ENCODE measurements at places on chromosomes 4 and X. TPM values are rescaled to one million over a fixed set of nuclear protein-coding genes. Genes with fewer than 3 reads are reported as not detected.

DNA sequence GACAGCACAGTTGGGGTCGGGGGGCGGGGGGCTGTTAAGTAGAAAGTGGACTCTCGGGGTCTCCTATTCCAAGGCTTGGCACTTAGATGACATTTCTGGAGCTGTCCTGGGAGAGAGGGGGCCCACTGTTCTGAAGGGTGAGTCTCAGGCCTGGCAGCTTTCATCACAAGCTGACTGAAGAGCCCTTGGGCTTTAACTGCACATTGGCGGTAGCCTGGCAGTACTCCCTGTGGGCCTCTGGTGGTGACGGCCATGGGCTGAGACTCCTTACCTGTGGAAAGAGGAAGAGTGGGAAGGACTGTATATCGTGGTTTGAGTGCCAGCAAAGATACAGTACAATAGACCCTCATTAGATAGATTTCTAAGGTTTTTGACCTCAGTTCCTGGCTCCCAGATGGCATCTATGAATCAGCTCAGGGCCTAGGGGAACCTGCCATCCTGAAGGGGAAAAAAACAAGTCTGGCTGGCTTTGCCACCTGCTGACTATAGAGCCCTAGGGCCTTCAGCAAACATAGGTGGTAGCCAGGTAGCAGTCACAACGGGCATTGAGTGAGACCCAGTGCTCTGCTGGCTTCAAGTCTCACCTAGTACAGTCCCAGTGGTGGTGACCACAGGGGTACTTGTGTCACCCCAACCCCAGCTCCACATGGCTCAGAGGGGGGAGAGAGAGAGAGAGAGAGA is 87.9 kb downstream of the ANKRD17 start:
- no peak for DNase-seq

GRCh38 chr4:139908636-139909437 is 243.2 kb downstream of the MGST2 start:
- no peak for DNase-seq

GRCh38 chrX:15755091-15755490 is 17.0 kb downstream of the CA5B start:
- DNase-seq, result no peak

DNA sequence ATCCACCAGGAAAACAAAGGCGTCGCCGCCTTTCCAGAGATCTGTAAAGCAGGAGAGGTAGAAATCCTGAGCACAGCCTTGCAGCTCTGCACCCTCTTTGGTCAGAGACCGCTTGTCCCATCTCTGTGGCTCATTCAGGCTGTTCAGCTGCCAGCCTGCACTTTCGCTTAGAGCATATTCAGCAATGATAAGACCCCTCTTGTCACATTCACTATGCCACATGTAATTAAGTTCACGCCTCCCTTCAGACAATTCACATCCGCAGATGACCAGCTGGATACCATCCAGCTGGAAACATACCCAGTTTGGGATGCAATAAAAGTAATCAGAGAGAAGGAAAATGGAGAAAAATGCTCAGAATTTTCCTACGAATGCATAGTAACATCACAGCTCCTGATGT is 335.4 kb downstream of the UNC5C start:
- no peak for DNase-seq

DNA sequence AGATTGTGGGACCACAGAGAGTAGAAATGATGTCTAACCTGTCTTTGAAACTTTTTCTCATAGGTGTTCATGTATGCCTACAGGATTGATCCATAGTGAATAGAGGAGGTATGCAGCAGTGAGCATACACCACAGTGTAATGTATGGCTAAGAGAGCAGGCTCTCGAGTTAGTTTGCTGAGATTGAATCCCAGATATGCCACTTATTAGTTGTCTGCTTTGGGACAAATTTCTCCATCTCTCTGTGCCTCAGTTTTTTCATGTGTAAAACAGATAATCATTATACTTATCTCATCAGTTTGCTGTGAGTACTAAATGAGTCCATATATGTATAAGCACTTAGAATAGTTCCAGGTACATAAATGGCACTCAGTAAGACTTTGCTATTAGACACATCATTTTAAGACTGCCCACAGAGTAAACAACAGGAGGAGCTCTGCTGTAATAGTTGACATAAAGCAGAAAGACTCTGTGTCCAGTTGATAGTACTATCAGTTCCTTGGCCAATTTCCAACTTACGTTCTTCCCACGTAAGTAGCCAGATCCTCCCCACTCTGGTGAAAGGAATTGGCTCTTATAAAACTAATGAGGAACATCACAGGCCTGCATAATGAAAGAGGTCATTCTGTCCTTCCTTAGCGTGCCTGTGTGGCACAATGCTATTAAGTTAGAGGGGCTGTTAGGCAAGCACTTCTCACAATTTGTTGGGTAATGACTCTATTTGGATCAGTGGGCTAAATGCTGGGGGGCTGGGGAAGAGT is 20.7 kb upstream of the RNF150 start:
- no peak for DNase-seq

DNA sequence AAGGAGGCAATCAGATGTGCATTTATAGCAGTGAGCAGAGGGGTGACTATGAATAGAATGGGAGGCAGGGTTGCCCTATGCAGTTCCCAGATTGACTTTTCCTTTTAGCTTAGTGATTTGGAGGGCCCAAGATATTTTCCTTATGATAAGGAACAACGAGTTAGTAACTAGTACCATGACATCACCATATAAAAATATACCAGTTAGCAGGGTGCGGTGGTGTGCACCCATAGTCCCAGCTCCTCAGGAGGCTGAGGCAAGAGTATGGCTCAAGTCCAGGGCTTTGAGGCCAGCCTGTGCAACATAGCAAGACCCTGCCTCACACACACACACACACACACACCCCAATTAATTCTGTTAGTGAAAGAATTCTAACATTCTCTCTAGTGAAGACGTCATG is 53.0 kb downstream of the IL13RA2 start:
- DNase-seq, result no peak

Gene SLC39A8
- 11.3 TPM for total RNA-seq

Gene SSX1
- total RNA-seq, result not detected

Gene HPGDS
- not detected for total RNA-seq

Data from H9 (cell line).